DMS79 treated with DMSO at 0.1 percent for 48 hours (cell line): ENCODE measurements at places on chromosomes 4 and X.
A peak's percentile ranks its signal among the peaks of the same experiment; 100 is the strongest.

GRCh38 chr4:42488554-42488953, 91.3 kb downstream of the SHISA3 start:
- DNase-seq: no peak

GRCh38 chrX:38154340-38154739, 66.3 kb downstream of the SRPX start:
- no peak for DNase-seq

DNA sequence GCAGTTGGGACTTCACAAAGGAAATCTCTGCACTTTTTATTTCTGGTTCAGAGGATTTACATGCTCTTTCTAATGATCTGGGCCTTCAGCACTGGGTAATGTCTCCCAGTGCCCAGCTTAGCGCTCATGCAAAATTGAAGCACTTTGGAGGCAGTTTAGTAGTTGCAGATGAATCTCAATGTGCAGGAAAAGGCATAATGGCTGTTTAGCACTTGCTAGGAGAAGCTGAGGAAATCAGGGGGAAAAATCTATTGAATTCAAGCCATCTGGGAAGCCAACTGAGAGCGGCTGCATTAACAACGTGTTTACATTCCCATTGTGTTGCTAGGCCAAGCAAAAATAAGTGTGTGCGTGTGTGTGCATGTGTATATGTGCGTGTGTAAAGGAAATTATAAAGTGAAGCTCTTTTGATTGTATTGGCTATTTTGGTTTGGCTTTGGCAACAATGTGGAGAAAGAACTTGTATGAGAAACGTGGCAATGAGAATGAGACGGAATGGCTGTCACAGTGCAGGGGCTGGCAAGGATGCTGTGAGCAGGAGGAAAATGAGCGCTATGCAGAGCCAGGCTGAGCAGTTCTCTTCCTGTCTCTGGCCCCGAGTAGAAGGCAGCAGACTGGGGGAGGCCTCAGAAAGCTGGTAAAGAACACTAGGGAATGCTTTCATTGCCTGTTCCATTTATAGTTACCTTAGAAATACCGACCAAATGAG, 231.5 kb downstream of the UNC5C start:
- no peak for DNase-seq

- no peak for DNase-seq
Observed at GRCh38 chrX:34918856-34919255, 23.7 kb upstream of the FAM47B start.

- no peak for DNase-seq
Observed at GRCh38 chrX:71629467-71629866, 11.2 kb upstream of the CXCR3 start.

DNA sequence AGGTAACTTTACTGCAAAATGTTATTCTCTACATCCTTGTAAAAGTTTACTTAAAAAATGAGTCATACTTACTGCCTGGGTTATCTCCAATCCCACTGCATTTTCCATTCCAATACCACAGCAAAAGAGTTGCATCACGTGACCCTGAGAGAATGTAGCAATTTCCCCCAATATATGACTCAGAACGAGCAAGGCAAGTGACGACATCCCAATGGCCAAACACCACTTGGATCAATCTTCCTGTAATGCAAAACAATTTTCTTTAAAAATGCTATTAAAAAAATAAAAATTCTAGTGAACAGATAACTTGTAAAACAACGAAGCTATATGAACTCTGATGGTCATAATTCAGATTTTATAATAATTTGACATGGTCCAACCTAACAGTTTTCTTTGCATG, 224.3 kb downstream of the DCLK2 start:
- DNase-seq: no peak

- DNase-seq: no peak
Observed at GRCh38 chr4:123114915-123115756, 192.7 kb upstream of the NUDT6 start.

DNA sequence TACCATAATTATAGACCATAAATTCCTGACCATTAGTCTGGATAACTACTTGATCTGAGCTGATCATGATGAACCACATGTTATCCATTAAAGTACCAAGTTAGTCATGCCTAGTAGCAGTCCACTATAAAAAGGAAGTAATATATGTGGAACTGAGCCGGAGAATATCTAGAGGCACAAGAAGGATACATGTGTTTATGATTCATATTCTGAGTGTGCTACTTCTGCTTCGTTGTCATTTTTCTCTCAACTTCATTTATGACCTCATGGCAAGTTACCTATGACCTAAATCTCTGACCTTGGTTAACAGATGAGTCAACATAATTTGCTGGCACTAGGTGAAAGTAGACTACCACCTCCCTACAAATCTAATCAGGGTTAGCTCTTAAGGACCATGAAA, 56.5 kb upstream of the ANKRD17 start:
- DNase-seq: no peak

GRCh38 chrX:107559506-107559905, 68.8 kb upstream of the PRPS1 start:
- DNase-seq: no peak

GRCh38 chr4:130808492-130808891, 1712.5 kb downstream of the C4orf33 start:
- no peak for DNase-seq

GRCh38 chr4:877502-877901, 51.6 kb upstream of the CPLX1 start:
- no peak for DNase-seq

DNA sequence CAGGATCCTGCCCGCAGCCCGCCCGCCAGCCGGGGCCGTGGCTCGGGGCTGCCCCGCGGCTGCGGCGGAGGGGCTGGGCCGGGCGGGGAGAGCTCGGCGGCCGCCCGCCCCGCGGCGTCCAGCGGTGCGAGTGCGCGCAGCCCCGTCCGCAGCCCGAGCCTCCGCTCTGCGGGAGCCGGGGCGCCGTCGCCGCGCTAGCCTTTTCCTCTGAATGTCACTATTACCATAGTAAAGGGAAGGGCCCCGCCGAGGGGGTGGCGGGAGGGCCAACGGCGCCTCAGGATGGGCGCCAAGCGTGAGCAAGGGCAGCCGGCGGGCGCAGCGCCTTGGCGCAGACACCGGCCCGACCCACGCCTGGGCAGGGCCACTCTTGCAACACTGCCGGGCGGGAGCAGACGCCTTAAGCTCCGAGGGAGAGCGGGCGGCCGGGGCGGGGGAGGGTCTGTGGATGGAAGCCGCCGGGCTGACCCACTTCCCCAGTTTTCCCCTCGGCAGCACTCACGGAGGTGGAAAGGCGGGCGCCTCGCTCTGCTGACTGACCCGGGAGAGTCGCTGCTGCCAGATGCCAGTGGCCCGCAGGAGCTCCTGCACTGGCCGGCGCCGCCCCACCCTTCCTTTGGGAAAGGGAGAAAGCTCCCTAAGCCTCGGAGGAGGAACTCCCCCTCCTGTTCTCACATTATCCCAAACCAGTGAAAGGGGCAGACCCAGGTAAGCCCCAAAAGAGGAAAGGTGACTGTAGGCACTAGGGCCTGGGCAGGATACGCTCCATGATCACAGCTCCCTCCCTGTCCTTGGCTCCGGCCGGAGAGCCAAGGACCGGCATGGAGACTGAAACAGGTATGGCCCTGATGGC, 329.4 kb downstream of the HNRNPD start:
- peak; percentile 52 for DNase-seq

GRCh38 chr4:168713253-168713652, 216.4 kb downstream of the PALLD start:
- no peak for DNase-seq

DNA sequence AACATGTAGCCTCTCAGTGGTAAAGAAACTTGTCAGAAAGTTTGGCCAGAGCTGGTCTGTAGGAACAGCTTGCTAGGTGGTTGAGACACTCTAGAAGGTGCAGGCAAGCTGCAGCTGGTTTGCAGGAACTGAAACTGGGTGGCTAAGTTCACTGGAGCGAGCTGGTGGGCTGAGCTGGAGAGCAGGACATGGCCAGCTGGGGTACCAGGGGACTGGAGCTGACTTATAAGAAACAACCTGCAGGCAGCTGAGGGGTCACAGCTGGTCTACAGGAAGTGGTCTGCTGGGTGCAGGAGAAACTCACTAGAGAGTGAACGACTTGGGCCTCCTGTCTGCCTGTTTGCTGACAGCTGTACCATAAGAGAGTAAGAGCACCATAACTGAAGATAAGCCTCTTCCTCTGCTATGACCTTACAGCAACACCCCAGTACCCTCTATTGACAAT, 157.1 kb upstream of the LNX1 start:
- DNase-seq: no peak

DNA sequence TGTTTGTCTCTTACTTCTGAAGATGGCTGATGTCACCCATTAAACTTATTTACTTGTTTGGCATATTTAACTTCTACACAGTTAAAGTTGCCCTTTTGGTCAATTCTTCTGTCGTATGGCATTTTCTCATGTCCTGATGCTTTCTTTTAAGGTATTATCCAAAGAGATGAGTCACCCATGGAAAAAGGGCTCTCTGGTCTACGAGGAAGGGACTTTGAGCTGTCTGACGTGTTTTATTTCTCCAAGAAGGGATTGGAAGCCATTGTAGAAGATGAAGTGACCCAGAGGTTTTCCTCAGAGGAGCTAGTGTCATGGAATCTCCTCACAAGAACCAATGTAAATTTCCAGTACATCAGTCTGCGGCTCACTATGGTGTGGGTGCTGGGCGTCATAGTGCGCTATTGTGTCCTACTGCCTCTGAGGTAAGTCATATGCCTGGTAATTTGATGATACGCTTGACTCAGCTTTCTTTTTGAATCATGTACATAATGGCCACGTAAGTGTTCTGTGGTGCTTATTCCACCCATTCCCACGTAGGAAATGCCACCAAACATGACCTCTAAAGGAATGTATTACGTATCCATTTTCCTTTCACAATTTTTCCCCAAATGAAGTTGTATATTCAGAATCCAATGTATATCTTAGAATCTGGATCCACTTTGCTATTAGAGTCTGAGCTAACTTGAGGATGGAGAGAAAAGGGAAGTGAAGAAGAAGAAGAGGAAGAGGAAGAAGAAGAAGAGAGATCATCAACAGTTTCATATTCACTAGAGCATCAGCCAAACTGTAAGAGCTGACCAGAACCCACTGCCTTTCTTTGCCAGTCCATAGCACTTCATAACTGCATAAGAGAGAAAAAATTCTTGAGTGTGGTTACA, 45.7 kb downstream of the GPAT3 start:
- DNase-seq: no peak

- no peak for DNase-seq
Observed at GRCh38 chr4:139802931-139803330, 137.3 kb downstream of the MGST2 start.

GRCh38 chr4:39657465-39657864, 18.8 kb upstream of the SMIM14 start:
- DNase-seq: no peak

GRCh38 chrX:94511564-94511963, 837.6 kb downstream of the FAM133A start:
- DNase-seq: no peak

GRCh38 chrX:131634900-131635299, 91.0 kb downstream of the OR13H1 start:
- no peak for DNase-seq

- DNase-seq: peak; percentile 57
Observed at GRCh38 chr4:140427106-140427918, at the start of gene CLGN. TSS of gene CLGN (minus strand) at chr4:140427648. CDS start at chr4:140413078, 14,570 bp downstream.

DNA sequence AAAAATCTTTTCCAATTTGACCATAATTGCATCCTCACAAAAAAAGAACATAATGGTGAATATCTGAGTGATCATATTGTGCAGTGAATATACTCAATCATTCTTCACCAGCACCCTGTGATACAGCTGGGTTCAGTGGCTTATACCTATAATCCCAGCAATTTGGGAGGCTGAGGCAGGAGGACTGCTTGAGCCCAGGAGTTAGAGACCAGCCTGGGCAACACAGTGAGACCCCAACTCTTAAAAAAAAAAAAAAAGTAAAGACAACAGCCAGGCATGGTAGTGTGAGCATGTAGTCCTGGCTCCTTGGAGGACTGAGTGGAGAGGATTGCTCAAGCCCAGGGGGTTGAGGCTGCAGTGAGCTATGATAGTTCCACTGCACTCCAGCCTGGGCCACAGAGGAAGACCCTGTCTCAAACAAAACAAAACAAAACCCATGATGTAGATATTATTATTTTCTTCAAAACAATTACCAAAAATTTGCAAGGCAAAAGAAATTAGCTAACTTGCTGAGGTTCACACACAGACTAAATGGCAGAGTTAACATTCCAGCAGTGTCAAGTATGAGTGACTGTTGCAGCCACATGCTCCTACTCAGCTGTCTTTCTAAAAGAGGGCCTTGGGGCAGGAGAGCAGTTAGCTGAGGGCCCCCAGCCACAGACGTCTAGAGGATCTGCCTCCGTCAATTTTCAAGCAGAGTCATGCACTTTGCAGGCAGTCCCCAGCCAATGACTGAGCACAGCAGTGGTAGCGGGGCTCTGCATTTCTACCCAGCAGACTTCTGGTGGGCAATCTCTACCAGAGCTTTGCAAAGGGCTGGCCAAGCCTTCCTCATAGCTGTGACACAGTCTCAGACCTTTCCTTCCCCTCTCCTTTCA, 33.4 kb downstream of the ADGRA3 start:
- DNase-seq: no peak

GRCh38 chr4:7987148-7987989, 47.7 kb upstream of the AFAP1 start:
- DNase-seq: peak; percentile 19

DNA sequence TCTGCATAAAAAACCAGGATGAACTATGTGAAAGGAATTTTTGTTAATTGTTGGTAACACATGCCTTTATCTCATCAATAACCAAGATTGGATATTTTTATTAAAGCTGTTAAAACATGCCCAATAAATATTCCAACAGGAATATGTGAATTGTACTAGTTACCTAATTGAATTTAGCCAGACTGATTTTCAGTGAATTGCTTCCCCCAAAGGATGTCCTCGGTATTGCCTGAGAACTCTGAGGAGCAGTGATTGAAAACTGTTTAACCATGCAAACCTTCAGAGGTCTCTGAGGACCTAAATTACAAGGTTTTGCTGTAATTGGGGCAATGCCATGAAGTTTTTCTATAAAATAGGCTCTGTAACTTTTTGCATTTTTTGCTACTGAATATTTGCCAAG, 66.6 kb downstream of the BLTP1 start:
- no peak for DNase-seq

GRCh38 chr4:76546759-76547742, 112.0 kb downstream of the SHROOM3 start:
- peak; percentile 77 for DNase-seq

GRCh38 chr4:121448231-121448630, 67.4 kb upstream of the QRFPR start:
- DNase-seq: no peak

DNA sequence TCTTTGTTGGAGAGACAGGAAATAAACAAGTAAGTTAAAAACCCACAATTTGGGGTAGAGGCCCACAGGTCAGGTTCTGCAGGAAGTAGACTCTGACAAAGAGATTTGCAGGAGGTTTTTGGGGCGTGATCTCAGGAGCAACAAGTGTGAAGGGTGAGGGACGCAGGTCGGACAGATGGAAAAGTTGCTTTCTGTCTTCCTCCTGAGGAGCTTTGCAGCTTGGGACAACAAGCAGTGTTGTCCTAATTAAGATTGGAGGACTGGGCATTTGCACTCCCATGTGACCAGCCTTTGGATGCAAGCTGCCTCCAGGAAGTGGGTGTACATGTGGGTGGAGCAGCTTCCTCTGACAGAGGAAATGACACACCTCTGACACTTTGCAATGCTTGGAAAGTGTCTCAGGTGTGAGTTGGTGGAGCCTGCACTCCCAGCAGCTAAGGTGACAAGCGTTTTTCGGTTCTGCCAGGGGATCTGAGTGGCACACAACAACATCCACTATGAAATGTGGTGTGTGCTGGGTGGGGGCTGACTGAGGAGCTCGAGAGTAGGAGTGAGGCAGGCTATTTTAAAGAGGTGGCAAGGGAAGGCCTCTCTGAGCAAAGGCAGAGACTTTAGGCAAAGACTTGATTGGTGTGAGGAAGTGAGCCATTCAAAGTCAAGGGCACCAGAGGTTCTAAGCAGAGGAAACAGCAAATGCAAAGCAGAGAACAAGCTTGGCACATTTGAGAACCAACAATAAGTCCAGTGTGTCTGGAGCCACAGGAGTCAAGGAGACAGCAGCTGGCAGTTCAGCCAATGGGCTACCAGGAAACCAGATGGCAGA, 339.8 kb upstream of the GATB start:
- DNase-seq: no peak
